GM23248 (cell line): ENCODE measurements at places on chromosomes 2 and 18. TPM values are rescaled to one million over a fixed set of nuclear protein-coding genes. Genes with fewer than 3 reads are reported as not detected.
A peak's percentile ranks its signal among the peaks of the same experiment; 100 is the strongest.

DNA sequence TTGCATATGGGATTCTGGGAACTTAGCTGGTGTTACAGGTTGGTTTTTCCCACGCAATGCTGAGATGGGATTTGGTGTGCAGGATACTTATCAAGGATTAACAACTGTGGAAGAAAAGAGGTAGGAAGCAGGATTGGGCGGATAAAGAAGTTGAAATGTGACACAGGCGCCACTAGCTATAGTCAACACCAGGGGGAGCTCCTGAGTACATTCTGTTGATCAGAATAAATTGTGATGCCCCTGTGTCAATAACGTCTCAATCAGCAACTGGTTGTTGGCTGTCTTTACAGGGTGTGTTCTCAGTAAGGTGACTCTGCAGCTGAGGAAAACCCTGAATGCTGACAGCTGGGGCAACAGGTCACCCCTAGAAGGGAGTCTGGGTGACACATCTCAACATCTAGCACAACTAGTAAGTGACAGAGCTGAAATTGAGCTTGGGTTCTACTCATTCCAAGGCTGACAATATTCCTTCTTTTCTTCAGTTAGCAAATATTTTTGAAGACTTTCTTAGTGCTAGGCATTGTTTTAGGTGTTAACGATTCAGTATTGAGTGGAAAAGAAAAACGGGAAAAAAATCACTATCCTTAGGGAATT is 143.0 kb downstream of the ARL6IP6 start:
- DNase-seq, result peak; percentile 52

Gene GNLY
- total RNA-seq, result not detected in 2 replicates

DNA sequence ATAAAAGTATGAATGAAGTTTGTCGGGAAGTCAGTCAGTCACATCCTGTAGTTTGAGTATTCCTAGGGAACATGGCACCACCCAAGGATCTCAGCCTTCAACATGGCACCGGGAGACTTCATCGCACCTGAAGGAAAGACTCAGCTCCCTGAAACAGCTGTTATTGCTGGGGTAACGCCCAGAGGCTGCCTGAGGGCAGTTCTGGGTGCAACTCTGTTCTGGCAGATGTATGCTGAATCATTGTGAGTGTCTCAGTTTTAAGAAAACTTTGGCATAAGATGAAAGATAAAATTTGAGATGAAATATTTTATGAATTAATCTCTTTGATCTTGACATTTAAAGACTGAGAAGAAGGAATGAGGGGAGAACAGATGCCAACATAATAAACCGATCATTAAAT is 49.9 kb upstream of the SERPINB2 start:
- no peak for DNase-seq

Gene GALNT5
- total RNA-seq, result 114 and 117 TPM in 2 replicates

DNA sequence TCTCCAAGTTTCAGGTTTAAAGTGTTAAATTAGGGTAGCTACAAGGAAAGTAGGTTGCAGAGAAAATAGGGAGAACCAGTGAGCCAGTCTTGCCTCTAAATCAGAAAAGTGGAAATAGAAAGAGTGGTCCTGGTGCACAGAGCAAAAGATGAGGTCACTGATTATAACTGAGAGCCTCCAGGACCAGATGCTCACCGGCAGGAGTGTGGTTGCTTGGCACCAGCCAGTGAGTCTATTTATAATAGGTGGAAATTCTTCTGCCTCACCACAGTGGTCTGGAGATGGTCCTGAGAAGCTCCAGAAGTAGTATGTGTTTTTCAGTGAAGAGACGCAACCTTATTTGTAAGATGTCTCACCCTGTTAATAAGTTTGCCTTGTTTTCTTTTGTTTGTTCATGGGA is 373.9 kb upstream of the KCNJ3 start:
- DNase-seq, result no peak
